ENCODE measurements at places on chromosomes 3 and 15. TPM values are rescaled to one million over a fixed set of nuclear protein-coding genes. Genes with fewer than 3 reads are reported as not detected.

GRCh38 chr3:146124126-146124801 lies 36.7 kb downstream of the PLOD2 start:
- no peak for DNase-seq
- no peaks in the 10 kb centered on the region for H3K4me1 ChIP-seq
- no peak overlapping the region for H3K27ac ChIP-seq
- no peaks in the 10 kb centered on the region for H3K27me3 ChIP-seq
- H3K36me3 ChIP-seq, result no peaks in the 10 kb centered on the region

- H3K4me1 ChIP-seq, result peaks cover 2% of the 10 kb centered on the region
- no peaks in the 10 kb centered on the region for H3K36me3 ChIP-seq
- peaks cover 17% of the 10 kb centered on the region for H3K27me3 ChIP-seq
- no peak overlapping the region for H3K4me3 ChIP-seq
- H3K27ac ChIP-seq, result no peak overlapping the region
- no peak for DNase-seq
Measured at GRCh38 chr3:151462991-151463390, 2.1 kb upstream of the IGSF10 start.

DNA sequence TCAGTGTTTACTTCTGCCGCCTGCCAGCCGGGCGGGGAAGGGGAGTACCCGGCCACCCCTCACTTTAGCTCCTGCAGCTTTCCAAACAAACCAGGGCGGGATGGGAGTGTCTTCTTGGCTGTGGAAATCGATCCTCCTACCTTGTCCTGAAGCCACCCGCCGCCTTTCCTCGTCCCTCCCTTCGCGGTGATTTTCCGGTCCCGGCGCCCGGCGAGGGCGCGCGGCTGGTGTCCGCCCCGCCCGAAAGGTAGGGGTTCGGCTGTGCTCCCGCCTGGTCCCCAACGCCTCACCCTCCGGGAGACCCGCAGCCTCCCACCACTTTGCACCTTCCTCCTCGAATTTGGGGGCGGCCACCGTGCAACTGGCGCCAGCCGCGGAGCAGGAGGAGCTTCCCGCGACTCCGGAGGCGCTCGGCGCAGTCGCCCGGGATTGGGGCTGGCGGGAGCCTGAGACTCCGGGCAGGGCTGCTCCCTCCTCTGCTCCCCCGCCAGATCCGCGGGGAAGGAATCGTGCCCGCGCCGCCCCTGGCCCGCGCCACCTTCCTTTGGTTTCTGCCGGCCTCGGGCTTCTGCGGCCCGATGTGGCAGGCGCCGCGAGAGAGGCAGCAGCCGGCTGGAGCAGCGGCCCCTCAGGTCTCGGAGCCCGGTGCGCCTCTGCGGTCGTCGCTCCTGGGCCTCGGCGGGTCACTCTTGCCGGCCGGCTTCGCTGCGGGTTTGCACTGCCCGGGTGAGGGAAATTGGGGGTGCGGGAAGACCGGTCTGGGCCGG lies 30.7 kb upstream of the ST3GAL6 start:
- no peaks in the 10 kb centered on the region for H3K36me3 ChIP-seq
- H3K27me3 ChIP-seq, result peaks cover 58% of the 10 kb centered on the region
- H3K4me3 ChIP-seq, result peak overlapping the region; percentile 69
- peaks cover 12% of the 10 kb centered on the region for H3K4me1 ChIP-seq
- H3K27ac ChIP-seq, result no peak overlapping the region
- peak; percentile 25 for DNase-seq

DNA sequence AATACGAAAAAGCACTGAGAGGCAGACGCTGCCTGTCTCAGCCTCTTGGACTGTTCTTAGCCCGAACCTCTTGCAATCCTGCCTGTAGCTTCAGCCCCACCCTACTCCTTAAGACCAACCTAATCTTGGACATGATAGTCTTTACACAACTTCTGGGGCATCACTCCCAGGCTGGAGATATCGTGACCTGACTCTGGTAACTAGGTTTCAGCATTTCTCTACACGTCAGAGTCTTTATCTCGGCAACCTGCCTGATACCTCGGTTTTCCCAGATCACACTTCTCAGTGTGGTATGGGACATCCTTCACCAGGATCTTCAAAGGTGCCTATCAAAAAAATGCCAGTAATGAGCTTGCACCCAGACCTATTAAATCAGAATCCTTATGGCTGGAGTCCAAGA lies 590.2 kb upstream of the KCNMB2 start:
- H3K4me1 ChIP-seq, result peaks cover 36% of the 10 kb centered on the region
- DNase-seq, result no peak
- no peak overlapping the region for H3K27ac ChIP-seq
- no peaks in the 10 kb centered on the region for H3K27me3 ChIP-seq

DNA sequence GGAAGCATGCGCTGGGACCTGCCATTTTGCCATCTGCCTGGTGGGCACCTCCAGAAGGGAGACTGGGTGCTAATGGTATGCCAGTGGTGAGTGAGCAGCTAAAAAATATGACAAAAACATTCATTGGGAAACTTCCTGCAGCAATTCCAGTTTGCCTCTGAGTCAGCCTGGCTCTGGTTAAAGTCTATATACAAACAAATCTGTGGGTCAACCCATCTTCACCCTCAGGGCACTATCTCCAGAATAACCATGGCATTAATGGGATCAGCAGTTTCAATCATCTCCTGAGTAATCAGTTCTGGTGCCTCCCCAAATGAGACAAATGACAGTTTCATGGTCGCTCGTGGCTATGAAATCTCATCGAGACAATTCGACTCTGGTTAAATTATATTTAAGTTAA lies 21.5 kb downstream of the FRMD4B start:
- DNase-seq, result no peak
- H3K27me3 ChIP-seq, result peaks cover 8% of the 10 kb centered on the region
- H3K4me1 ChIP-seq, result peaks cover 10% of the 10 kb centered on the region
- no peak overlapping the region for H3K27ac ChIP-seq
- no peak overlapping the region for H3K4me3 ChIP-seq

DNA sequence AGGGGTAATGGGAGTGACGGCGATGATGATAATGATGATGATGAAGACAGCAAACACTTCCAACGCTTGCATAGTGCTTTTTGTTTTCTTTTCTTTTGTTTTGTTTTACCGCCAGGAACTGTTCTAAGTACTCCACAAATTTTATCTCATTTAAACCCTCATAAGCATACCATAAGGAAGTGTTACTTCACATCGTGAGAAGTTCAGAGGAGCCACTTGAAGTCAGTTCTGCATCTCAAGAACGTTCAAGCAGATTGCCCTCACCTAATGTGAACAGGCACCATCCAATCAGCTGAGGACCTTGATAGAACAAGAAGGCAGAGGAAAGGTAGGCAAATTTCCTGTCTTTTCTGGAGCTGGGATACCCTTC lies 104.1 kb downstream of the LSM3 start:
- no peak overlapping the region for H3K27ac ChIP-seq
- H3K27me3 ChIP-seq, result no peaks in the 10 kb centered on the region
- no peaks in the 10 kb centered on the region for H3K4me1 ChIP-seq
- H3K36me3 ChIP-seq, result no peaks in the 10 kb centered on the region
- H3K4me3 ChIP-seq, result no peak overlapping the region

GRCh38 chr3:15041950-15042349 lies 23.2 kb downstream of the MRPS25 start:
- H3K36me3 ChIP-seq, result peaks cover 43% of the 10 kb centered on the region
- H3K4me1 ChIP-seq, result peaks cover 29% of the 10 kb centered on the region
- no peaks in the 10 kb centered on the region for H3K27me3 ChIP-seq
- DNase-seq, result no peak

GRCh38 chr3:82654708-82655107 lies 893.3 kb upstream of the GBE1 start:
- no peak for DNase-seq
- no peak overlapping the region for H3K27ac ChIP-seq
- no peaks in the 10 kb centered on the region for H3K27me3 ChIP-seq
- no peaks in the 10 kb centered on the region for H3K36me3 ChIP-seq

- peaks cover 1% of the 10 kb centered on the region for H3K4me1 ChIP-seq
- H3K27ac ChIP-seq, result no peak overlapping the region
- no peak for DNase-seq
- H3K27me3 ChIP-seq, result no peaks in the 10 kb centered on the region
- no peak overlapping the region for H3K4me3 ChIP-seq
Measured at GRCh38 chr3:142602619-142603385, 6.6 kb downstream of the PLS1 start.

DNA sequence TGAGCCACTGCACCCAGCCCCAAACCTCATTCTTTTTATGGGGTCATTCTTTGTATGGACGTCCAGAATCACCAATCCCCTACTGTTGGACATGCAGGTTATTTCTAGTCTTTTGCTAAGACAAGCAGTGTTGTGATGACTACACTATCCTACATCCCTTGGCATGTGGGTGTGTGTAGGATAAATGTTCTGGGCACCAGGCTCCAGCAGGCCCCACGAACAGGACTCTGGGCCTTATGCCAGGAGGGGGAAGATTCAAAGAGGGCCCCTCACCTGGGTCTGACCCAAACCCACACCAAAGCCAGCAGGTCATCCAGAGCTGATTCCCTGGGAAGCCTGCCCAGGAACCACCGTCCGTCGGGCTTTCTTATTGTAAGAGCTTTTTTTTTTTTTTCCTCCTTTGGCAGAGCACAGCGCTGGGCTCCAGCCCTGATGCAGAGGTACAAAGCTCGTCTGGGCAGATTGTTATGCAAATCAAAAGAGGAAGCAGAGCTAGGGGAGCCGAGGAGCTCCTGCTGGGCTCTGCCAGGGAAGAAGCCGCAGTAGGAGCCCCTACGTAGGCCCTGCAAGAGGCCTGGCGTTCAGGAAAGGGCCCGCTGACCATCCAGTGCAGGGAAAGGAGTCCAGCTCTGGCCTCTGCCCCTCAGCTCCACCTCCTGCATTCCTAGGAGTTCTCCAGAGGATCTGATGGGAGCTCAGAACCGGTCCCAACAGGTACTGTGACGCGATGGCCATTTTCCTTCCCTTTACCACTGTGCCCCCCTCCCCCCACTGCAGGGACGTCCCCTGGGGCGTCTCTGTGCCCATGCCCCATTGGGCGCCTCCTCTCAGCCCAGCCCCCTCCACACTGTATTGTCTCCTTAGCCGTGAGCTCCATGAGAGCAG lies 29.0 kb upstream of the FURIN start:
- peak overlapping the region; percentile 84 for H3K4me3 ChIP-seq
- H3K36me3 ChIP-seq, result peaks cover 27% of the 10 kb centered on the region
- DNase-seq, result peak; percentile 86

DNA sequence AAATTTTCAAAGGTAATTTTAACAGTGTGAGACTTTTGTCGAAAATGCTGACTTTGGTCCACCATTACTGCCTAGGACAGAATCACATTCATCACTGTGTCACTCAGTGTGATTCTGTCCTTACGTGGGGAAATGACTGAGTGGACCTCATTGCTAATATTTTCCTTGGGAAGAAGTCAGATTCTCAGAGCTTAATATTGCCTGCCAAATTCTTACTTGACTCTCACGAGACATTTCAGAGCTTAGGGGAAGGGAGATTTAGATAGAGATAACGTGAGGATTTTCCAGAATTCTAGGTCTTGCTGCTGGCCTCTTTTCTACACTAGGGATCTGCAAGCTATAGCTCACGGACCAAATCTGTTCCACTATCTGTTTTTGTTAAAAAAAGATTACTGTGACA lies 270.4 kb downstream of the SUCLG2 start:
- H3K27me3 ChIP-seq, result no peaks in the 10 kb centered on the region
- no peak overlapping the region for H3K4me3 ChIP-seq
- H3K36me3 ChIP-seq, result peaks cover 35% of the 10 kb centered on the region
- DNase-seq, result no peak

GRCh38 chr3:181637456-181637855 lies 74.3 kb upstream of the SOX2 start:
- no peak overlapping the region for H3K27ac ChIP-seq
- no peaks in the 10 kb centered on the region for H3K36me3 ChIP-seq
- H3K4me3 ChIP-seq, result no peak overlapping the region
- no peaks in the 10 kb centered on the region for H3K4me1 ChIP-seq

GRCh38 chr3:164407111-164407510 lies 671.2 kb downstream of the SI start:
- no peaks in the 10 kb centered on the region for H3K4me1 ChIP-seq
- no peaks in the 10 kb centered on the region for H3K27me3 ChIP-seq
- H3K4me3 ChIP-seq, result no peak overlapping the region
- DNase-seq, result no peak

DNA sequence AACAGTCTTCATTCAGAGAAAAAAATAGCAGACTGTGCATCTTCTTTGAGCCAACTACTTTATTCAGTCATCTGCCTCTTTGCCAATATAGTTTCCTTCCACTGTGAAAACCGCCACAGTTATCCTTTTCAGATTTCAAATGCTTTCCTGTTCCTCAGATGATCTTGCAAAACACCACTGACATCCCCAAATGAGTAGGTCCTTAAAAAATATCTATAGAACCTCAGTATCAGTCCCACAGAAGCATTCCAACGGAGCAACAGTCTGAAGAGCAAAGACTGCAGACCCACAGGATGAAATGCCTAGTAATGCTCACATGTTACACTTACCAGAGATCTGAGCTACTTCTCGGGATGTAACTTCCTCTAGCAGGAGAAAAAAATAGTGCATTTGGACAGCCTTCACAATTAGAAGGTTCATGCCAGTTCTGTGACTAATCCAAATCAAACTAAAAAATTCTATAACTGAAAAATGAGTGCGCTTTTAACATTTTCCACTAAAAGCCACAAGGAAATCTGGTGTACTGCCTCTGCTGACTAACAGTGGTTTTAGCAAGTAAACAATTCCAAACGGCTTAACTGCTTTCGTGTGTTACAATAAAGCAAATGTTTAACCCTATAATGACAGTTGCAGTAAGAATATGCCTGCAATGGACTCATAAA lies at the start of gene ANKRD28:
ANKRD28 (minus strand) TSS at position 338 of the 662 bp plus-strand sequence. CDS start 1,458 bp downstream, outside the sequence.
- peaks cover 3% of the 10 kb centered on the region for H3K36me3 ChIP-seq
- H3K27me3 ChIP-seq, result no peaks in the 10 kb centered on the region
- no peak for DNase-seq
- peak within 1 kb of the TSS; percentile 48 for H3K27ac ChIP-seq
- H3K4me1 ChIP-seq, result peaks cover 70% of the 10 kb centered on the region

- no peaks in the 10 kb centered on the region for H3K4me1 ChIP-seq
- H3K27me3 ChIP-seq, result no peaks in the 10 kb centered on the region
- H3K36me3 ChIP-seq, result no peaks in the 10 kb centered on the region
- DNase-seq, result no peak
- H3K4me3 ChIP-seq, result no peak overlapping the region
- no peak overlapping the region for H3K27ac ChIP-seq
Measured at GRCh38 chr3:169558371-169558770, 105.1 kb downstream of the MECOM start.

Gene ITGB5
- total RNA-seq, result 0.31 TPM

Gene PAQR5
- not detected for total RNA-seq

Gene ST6GAL1
- 76.2 TPM for total RNA-seq
